ENCODE measurements at places on chromosomes 13 and 19. TPM values are rescaled to one million over a fixed set of nuclear protein-coding genes. Genes with fewer than 3 reads are reported as not detected.

The TEX101 gene
- not detected for total RNA-seq

The PSG6 gene
- total RNA-seq = not detected

DNA sequence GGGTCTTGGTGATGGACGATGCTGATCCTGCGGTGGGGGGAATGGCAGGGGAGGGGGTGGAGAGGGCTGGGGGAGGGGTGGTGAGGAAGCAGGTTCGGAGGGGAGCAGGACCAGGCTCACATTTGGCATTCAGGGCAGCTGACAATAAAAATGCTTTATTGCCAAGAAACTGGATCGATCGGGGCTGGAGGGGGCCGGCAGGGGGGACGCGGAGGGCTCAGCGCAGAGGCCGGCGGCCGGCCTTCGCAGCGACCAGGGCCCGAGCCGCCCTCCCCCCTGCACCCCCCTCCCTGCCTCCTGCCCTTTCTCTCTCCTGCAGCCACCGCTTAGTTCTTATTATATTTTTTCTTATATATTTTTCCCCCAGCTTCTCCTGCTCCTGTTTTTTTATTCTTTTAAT is 18.1 kb upstream of the POU2F2 start:
- H3K4me1 ChIP-seq = no peaks in the 10 kb centered on the region
- no peak overlapping the region for H3K4me3 ChIP-seq
- H3K27me3 ChIP-seq = peaks cover 82% of the 10 kb centered on the region
- H3K27ac ChIP-seq = no peak overlapping the region

DNA sequence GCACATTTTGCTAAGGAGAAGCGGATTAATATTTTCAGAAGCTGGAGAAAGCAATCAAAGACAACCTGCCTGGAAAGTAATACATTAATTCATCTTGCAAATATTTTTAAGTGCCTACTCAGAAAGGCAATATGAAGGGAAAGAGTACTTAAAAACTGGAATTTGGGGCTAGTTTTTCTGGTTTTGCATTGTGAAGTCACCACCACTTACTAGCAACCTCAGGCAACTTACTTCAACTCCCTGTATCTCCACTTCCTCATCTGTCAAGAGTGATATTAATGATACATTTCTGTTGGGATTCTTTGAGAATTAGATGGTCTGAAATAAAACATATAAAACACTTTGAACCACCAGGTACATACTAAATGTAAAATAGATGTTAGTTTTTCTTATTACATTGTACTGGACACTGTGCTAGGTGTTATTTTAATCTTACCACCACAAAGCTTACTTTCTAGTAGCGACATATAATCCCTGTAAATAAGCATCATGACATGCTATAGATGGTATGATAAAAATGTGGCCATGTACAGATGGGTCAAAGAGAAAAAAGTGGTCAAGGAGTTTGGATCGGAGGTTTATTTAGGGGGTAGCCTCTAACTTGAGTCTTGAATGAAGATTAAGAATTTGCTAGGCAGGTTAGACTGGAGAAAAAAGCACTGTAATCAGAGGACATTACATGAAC is 101.2 kb downstream of the SPRY2 start:
- H3K27me3 ChIP-seq = no peaks in the 10 kb centered on the region
- no peak overlapping the region for H3K4me3 ChIP-seq
- peaks cover 11% of the 10 kb centered on the region for H3K4me1 ChIP-seq
- DNase-seq = no peak

- no peaks in the 10 kb centered on the region for H3K27me3 ChIP-seq
- no peaks in the 10 kb centered on the region for H3K4me1 ChIP-seq
- no peak for DNase-seq
Observed at GRCh38 chr13:92136449-92137155, 738.2 kb downstream of the GPC5 start.

DNA sequence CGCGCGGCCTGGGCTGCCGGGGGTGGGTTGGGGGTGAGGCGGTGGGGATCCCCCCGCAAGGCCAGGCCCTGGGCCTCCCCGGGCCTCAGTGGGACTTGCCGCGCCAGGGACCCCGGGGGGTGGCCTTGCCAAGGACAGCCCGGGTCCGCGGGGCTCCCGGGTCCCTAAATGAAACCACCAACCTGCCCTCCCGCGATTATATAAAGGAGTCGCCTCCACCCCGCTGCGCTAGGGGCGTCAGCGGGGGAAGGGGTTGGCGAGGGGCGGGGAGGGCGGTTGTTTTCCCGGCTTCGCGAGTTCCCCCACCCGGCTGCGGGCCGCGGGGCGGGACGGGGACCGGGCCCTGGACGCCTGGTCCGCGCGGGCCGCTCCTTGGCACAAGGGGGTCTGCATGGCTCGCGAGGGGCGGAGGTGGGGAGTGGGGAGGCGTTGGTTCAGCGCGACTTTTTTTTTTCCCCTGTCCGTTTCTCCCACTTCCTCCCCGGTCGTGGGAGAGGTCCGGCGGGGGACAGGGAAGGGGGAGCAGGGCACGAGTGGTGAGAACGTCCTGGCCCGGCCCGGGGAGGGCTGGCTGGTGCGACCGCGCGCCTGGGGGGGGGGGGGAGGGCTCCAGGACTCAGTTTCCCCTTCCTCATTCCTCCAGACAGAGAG is 822 bp upstream of the ZBTB7A start:
- H3K4me1 ChIP-seq = peaks cover 36% of the 10 kb centered on the region
- DNase-seq = no peak
- H3K36me3 ChIP-seq = no peaks in the 10 kb centered on the region

GRCh38 chr13:30697177-30697953 is 38.0 kb upstream of the ALOX5AP start:
- no peak for DNase-seq
- H3K27me3 ChIP-seq = no peaks in the 10 kb centered on the region
- no peak overlapping the region for H3K4me3 ChIP-seq
- H3K4me1 ChIP-seq = no peaks in the 10 kb centered on the region
